ENCODE measurements at places on chromosomes 11 and 22.

GRCh38 chr11:84780689-84781293, 846.4 kb downstream of the DLG2 start:
- DNase-seq: no peak

GRCh38 chr11:10529279-10529678, 11.7 kb downstream of the RNF141 start:
- no peak for DNase-seq

- no peak for DNase-seq
Observed at GRCh38 chr11:93646399-93646798, 15.1 kb upstream of the CEP295 start.

GRCh38 chr11:8766043-8766987, 83.7 kb downstream of the RPL27A start:
- DNase-seq: no peak

DNA sequence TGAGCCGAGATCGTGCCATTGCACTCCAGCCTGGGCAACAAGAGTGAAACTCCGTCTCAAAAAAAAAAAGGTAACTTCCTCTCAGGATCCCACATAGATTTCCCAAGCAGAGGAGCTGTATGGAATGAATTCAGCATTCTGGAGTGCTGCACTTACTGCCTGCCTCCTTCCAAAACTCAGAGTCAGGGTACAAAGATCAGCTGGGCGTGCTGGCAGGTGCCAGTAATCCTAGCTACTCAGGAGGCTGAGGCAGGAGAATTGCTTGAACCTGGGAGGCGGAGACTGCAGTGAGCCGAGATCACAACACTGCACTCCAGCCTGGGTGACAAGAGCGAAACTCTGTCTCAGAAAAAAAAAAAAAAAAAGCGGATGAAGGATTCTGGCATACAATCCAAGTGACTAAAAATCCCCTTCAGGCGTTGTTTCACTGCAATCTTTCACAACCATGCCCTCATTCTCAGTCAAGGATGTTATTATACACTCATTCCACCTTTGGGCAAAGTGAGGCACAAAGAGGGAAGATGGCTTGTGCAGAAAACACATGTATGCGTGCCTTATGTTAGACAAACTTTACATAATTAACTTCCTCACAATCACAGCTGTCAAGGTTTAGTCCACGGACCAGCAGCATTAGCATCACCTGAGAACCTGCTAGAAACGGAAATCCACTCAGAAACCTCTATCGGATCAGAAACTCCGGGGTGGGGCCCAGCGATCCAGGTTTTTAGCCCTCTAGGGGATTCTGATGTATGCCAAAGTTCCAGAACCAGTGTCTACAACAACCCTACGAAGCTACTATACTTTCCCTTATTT, 1.1 kb upstream of the NOL12 start:
- no peak for DNase-seq

All from HFF-Myc (cell line).